ENCODE measurements at places on chromosomes 4 and X. TPM values are rescaled to one million over a fixed set of nuclear protein-coding genes. Genes with fewer than 3 reads are reported as not detected.
A peak's percentile ranks its signal among the peaks of the same experiment; 100 is the strongest.

DNA sequence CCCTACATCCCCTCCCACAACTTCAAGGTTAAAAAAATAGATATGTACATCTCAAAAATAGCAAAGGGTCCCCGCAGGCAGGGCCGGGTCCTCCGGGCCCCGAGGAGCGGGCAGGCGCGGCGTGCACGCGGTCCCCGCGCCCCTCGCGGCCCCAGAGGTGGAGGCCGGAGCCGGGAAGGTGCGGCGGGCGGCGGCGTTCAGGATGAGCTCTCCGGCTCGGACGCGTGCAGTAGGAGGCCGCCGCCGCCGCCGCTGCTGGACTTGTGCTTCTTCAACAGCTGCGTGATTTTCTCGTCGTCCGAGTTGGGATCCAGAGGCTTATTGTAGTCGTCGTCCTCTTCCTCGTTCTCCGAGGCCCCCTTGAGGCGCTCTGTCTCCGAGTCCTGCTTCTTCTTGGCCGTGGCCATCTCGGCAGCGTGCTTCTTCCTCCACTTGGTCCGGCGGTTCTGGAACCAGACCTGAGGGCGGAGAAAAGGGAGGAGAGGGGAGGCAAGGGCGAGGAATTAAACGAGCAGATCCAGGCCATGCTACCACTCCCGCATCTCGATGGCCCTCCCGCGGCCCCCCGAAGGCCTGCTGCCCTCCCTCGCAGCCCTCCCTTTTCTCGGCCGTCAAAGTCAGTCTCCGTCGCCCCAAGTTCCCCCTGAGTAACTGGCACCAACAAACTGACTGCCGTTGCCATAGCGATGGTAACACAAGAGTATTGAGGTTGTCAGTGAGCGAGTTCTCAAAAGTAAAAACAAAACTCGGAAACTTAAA is 5.8 kb downstream of the NKX6-1 start:
- no peak for DNase-seq

GRCh38 chr4:38681281-38681991 is 17.4 kb downstream of the KLF3 start:
- DNase-seq, result no peak

- DNase-seq, result no peak
Observed at GRCh38 chr4:42891644-42892043, 869 bp upstream of the GRXCR1 start.

DNA sequence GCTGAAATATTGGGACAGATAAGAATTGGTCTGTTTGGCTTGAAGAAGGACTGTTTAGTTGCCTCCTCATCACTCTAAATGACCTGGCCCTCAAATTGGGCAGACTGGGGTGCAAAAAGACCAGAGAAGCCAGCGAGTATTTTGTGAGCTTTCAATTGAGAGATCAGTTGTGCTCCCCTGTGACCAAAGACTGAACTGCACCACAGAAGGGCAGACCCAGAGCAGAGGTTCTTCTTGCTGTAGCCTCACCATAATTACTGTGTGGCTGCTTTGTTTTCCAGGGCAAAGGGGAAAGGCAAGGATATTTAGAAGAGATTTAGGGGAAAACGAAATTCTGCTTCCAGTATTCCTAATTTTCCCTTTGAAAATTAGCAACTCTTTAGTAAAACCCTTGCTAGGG is 104.0 kb upstream of the MBNL3 start:
- no peak for DNase-seq

DNA sequence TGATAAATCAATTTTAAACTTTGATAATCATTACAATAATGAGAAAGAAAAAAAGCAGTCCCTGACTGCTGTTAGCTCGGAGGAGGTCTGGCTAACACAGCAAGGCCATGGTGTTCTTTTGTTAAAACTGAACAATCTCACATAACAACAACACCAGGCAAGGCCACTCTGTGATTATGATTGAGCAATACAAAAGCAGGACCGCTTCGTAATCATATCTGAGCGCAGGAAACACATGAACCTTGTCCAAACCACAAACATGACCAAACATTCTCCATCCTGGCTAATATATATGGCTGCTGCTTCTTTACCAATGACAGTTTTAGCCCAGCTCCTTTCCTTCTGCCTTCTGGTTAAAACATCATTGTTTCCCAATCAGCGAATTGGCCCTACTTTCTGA is 76.8 kb upstream of the DDX53 start:
- DNase-seq, result no peak

GRCh38 chr4:150039274-150040127 is 38.7 kb upstream of the DCLK2 start:
- DNase-seq, result no peak

DNA sequence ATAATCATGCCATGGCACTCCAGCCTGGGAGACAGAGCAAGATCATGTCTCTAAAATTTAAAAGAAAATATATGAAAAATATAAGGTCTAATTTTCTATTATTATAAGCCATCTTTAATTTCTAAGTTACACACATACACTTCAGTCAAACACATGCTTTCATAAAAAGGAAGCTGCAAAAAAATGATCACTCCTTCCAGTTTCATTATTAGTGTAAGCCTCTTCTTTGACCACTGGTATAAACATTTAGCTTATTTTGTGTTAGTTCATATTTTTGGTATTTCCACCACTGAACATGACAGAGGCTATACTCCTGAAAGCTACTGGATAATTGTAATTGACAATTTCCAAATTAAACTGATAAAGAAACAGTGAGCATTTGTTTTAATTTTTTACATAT is 163.3 kb upstream of the USP38 start:
- DNase-seq, result peak; percentile 47

- no peak for DNase-seq
Observed at GRCh38 chr4:43339435-43339834, 446.9 kb downstream of the GRXCR1 start.

DNA sequence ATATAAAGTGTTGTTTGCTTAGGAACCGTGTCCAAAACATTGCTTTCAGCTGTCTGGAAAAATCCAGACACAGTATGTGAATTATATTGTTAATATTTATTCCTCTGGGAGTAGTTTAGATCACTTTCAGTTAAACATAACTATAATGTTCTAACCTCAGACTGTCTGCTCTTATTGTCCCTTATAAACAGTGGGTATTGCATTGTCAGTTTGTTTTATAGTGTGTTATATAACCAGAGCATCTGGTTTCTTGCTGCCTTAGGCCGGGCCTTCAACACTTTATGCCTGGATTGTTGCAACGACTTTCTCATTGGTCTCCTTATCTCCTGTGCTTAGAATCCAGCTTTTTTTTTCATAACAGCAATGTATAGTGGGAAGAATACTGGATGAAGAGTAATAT is 26.4 kb downstream of the ATG4A start:
- no peak for DNase-seq

DNA sequence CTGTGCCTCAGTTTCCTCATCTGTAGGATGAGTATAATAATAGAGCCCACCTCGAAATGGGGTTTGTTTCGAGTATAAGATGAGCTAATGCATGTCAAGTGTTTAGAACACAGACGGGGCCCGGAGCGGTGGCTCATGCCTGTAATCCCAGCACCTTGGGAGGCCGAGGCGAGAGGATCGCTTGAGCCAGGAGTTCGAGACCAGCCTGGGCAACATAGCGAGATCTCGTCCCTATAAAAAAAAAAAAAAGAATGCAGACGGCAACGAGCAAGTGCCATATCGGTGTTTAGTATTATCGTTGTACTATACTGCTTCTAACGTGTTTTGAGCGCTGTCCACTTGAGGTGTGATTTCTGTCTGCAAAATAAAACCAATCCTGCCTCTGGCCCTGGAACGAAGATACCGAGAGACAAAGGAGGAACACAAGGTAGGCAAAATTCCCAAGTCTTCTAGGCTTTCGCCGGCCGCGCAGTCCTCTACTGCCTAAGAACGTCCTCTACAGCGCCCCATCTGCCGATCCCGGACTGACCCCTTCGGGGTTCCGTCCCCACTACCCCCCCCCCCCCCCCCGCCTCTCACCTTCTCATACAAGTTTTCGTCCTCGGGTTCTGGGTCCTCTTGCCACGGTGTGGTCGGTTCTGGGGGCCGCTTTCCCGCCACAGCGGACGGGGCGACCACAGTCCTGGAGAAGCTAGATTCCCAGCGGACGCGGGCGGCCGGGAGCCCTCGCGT is 442 bp downstream of the NDUFB11 start:
- DNase-seq, result peak; percentile 42

DNA sequence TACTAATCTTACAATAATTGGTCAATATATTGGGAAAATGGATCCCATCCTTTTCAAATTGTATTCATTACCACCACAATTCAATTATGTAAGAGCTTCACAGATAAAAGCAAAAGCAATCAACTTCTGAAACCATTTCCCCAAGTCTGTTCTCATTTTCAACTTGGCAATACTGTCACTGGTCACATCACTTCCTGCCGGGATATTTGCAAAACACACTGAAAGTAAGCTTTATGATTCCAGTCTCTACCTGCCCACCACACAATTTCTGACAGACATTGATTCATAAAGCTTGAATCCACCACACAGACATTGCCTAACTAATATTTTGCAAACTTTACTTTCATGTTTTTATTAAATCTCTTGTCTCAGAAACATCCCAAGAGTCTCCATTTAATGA is 53.6 kb downstream of the LIN54 start:
- DNase-seq, result no peak

- DNase-seq, result no peak
Observed at GRCh38 chr4:143458966-143459365, 54.5 kb upstream of the SMARCA5 start.

PCDH7 gene
- total RNA-seq, result 0.21 TPM

SYTL5 gene
- not detected for total RNA-seq

PNMA6F gene
- not detected for total RNA-seq

FAM9B gene
- not detected for total RNA-seq

HMGN5 gene
- 13.7 TPM for total RNA-seq

NAA10 gene
- 113 TPM for total RNA-seq

NUP62CL gene
- 3.2 TPM for total RNA-seq

All from GM12878 (cell line).